ENCODE measurements at places on chromosomes 12 and 14. TPM values are rescaled to one million over a fixed set of nuclear protein-coding genes. Genes with fewer than 3 reads are reported as not detected.

DNA sequence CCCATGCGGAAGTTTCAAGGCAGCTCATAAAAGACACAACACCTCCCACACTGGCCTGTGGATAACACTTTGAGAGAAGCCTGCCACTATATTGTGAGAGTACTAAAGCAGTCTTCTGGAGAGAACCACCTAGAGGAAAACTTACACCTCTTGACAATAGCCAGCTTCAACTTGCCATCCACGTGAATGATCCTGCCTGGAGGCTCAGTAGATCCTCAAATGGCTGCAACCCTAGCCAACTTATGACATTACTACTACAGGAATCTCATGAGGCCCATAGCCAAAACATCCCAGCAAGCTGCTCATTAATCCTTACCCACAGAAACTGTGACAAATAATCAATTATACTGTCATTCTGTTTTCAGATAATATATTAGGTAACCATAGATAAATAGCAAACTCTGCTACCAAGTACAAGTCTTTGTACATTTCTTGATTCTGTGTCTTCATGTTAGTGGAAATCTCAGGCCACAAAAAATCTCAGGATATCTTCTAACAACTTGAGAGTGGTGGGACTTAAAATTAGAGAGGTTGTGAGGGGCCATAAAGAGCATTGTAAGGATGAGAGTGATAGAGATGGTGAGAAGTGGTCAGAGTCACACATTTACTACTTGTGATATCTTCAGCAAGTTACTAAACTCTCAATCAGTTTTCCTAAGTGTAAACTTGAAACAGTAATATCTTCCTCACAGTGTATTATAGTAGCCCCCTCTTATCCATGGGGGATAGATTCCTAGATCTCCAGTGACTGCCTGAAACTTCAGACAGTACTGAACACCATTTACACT, 368.0 kb downstream of the C12orf50 start:
- peak; percentile 4 for DNase-seq

DNA sequence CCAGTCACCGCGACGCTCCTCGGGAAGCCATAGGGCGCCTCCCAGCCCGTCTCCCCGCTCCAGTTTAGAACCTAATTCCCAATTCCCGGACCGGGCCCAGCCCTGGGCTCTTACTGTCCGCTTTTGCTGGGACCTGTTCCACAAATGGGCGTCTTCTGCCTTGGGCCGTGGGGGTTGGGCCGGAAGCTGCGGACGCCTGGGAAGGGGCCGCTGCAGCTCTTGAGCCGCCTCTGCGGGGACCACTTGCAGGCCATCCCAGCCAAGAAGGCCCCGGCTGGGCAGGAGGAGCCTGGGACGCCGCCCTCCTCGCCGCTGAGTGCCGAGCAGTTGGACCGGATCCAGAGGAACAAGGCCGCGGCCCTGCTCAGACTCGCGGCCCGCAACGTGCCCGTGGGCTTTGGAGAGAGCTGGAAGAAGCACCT, 797 bp downstream of the UNG start:
- DNase-seq = peak; percentile 51

The SLC24A4 gene
- total RNA-seq = 0.07 TPM

DNA sequence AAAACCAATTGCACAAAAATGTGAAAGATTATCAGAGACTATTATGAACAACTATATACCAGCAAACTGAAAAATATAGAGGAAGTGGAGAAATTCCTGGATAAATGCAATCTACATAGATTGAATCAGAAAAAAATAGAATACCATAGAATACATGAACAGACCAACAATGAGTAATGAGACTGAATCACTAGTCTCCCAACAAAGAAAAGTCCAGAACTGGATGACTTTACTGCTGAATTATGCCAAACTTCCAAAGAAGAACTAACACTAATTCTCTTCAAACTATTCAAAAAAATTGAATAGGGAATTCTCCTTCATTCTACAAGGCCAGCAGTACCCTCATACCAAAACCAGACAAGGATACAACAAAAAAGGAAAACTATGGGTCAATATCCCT, 60.6 kb downstream of the GUCY2C start:
- DNase-seq = no peak

DNA sequence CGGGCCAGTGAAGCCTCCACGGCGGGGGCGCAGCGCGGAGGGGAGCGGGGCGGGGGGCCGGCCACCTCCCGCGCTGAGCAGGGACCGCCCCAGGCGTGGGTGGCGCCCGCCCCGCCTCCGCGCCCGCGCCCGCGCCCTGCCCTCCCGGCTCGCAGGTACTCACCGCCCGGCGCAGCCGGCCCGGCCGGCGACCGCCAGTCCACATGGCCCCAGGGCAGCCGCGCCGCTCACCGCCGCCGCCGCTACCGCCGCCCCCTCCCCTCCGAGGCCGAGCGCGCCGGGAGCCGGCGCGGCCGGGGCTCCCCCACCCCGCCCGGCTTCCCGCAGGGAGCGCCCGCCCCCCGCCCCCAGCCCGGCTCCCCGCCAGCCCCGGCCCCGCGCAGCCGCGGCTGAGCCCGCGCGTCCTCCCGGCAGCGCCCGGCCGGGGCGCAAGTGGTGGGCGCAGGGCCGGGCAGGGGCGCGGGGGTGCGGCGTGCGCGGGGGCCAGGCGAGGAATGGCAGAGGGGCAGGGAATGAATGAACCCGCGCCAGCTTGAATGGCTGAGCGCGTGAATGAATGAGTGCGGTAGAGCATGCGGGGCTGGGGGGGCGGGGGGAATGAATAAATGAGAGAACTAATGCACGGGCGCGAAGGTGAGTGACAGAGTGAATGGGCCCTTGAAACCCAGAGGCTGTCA, at the start of gene BEGAIN:
Gene BEGAIN, minus strand, starts transcription at position 332 of the 677 bp plus-strand sequence. Its CDS starts 127 bp downstream, at position 205.
- DNase-seq = peak; percentile 70

- no peak for DNase-seq
Observed at GRCh38 chr14:77205566-77205965, 24.0 kb downstream of the TMEM63C start.

- no peak for DNase-seq
Observed at GRCh38 chr12:115998794-115999478, 278.6 kb downstream of the MED13L start.

DNA sequence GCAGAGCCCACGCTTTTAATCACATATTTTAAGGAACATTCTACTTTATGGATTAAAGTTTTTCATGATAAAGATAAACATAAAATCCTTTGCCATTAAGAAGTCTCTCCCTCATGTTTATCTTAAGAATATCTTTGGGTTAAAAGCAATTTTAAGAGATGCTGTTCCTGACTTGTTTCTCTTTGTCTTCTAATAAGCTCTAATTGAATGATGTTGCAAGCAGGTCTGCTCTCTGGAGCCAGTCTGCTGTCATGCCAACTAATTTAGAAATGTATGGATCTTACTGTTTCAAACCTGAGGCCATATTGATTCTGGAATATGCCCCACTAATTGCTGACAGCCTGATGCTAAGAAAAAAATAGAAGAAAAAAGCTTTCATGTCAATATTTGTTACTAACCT, 173.6 kb downstream of the TTC8 start:
- no peak for DNase-seq

DNA sequence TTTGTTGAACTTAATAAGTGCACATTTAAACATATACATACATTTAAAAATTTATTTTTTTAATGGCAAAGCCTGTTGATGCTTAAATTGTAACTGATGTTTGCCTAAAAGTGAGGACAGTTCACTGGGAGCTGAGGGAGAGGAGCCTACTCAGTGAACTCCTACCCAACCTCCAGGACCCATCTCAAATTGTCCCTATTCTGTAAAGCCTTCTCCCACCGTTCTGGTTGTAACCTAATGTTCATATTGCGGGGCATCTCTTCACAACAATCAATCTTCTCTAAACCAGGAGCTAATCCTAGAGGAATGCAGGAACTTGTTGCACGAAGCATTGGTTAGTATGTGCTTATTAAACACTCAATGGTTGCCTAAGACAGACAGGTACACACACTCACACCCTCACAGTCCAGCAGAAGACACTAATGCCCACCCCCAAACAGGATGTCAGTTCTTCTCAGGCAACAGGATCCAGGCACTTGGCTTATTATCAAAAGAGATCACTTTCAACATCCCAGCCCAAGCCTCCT, 1.8 kb downstream of the CLMN start:
- no peak for DNase-seq

The DACT1 gene
- total RNA-seq = 2.6 TPM

The MSRB3 gene
- 43.5 TPM for total RNA-seq

DNA sequence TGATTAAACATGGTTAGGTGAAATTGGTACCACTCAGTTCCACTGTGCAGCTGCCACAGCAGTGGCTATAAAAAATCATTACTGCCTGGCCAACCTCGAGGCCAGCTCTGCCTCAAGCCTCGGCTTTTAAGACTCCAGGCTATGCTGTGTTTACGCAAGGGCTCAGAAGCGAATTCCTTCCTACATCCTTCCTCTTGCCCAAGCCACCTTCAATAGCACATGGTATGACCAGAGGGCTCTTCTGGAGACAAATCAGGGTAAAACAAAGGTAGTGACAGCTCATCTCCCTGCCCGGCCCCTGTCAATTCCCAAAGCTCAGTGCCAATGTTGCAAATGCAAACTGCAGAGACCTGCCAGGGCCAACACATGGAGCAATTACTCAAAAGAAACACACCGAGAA, 31.9 kb downstream of the NUAK1 start:
- DNase-seq = no peak

- DNase-seq = no peak
Observed at GRCh38 chr14:96826818-96827217, 29.6 kb downstream of the VRK1 start.

DNA sequence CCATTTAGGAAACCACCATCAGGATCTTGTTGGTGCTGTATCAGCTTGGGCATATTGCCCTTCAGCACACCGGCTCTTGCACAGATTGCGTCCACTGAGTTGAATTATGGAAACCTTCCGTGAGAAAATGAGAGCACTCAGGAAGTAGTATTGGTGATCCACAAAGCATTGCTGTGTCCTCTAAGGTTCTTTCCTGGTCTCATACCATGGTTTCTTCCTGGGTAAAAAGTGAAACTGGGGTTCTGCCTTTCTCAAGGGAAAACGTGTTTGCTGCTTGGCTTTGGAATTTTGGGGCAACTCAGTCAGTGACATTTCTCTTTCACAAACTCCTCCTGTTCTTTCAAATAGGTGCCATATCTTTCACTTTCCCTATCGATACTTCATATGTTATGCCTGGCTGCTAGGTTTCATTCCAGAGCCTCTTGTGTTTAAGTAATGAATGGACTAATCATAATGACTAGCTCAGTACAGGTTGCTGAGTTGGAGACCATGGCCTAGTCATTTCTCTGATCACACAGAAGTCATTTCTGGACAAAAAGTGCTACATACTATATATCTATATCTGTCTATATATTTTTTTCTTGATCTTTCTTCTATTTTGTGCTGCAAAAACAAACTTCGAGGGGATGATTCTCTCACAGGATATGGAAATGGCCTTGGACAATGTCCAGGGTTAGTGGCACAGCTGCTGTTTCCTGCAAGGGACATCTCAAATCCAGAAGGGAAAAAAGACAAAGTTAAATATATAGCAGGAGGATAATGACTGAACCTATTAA, 423.4 kb downstream of the ZFP36L1 start:
- no peak for DNase-seq

DNA sequence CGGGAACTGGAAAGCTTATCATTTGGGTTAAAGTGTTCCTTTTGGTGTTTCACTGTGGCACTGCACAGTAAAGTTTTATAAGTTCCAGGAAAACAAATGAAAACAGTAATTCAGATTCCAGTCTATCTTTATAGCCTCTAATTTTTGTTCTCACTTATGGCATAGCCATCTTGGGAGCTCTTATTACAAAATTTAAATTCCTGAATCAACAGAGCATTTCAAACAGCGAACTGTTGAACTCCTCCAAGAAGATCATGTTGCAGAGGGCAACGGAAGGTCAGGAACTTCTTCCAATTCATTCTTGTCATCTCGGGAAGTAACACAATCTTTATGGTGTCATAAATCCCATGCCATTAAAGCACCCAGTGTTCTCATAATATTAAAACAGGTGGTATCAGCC, 229.1 kb downstream of the KCNC2 start:
- DNase-seq = peak; percentile 11

DNA sequence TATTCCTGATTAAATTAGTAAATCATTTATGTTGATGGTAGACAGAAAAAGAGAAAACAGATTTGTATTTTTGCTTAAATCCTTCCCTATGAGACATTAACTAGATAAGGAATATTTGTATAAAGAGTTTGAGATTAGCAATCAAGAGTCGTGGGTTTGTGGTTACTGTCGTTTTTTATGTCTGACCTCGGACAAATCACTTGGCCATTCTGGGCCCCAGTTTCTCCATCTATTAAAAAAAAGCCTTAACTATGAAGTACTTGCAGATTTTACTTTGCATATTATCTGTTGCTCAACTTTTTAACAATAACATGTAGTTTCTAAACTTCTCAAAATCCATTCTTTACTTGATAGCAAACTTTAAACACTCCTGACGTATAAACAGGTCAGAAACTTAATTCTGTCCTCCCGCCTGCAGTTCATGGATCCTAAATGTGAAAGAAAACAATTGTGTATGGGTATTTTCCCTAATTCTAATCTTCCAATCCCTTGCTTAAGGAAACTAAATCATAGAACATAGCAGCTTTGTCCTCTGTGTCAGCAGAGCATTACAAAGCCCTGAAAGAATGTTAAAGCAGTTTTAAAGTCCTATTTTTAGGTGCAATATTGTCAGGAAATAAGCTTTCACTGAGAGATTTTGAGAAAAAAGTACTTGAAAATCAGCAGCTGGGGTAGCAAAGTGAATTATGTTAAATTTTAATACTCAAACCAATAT, 118.2 kb downstream of the GPR135 start:
- DNase-seq = no peak

The IAPP gene
- total RNA-seq = not detected

- peak; percentile 4 for DNase-seq
Observed at GRCh38 chr14:21913759-21914158, 240.1 kb upstream of the OR4E1 start.

DNA sequence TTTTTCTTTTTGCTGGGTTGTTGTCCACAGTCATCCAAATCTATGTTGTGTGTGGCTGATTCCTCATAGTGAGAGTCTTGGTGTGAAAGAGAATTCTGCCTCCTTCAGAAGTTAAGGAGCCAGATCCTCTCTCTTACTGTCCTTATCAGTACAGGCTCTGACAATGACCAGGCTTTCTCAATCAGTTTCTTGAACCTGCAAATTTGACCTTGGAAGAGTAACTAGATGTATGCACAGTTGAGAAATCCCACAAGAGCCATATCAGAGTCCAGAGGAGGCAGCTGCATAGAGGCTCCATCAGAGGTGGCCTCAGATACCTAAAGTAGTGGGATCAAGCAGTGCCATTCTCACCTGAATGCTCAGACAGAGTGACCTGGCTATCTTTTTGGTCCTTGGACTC, 5.5 kb upstream of the GALC start:
- DNase-seq = no peak

Measured in MG63 (cell line).